ENCODE measurements at places on chromosomes 4 and X.

DNA sequence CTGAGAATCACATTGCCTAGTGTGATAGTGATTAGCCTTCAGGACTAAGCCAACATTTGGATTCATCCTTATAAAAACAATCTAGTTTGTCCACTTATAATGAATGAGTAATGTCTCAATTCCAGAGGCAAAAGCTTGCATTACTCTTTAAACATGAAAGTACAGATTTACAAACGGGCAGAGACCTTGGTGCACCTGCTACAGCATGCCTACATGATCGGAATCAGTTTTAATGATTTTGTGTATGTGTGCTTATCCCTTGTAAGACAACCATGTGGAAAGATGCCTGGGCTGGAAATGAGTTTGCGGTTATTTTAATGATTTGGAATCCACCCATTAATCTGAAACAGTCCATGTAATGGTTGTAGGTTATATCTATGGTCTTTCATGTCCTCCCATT, 572.7 kb downstream of the KLHL13 start:
- DNase-seq, result no peak

- DNase-seq, result no peak
These were observed 53.3 kb upstream of the STIM2 start for GRCh38 chr4:26807330-26807729.

DNA sequence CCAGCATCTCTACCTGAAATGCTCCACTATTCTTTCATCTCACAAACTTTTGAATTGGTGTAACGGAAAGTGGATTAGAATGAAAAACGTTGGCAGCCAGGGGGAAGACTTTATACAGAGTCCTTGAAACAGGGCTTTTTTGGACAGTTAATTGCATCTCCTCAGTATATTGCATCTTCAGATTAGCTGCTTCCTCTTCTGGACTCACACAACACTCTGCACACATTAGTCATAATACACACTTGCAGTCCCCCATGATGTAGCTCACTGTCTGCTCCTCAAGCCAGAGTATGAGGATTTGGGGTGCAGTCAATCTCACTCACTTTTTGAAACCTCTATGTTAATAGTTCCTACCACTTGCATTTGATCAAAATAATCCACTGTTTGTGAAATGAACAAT, 101.0 kb downstream of the ADGRA3 start:
- no peak for DNase-seq

GRCh38 chr4:85979276-85979675, 380.6 kb downstream of the MAPK10 start:
- no peak for DNase-seq

GRCh38 chr4:104591510-104591911, 96.8 kb upstream of the CXXC4 start:
- DNase-seq, result no peak

GRCh38 chr4:130747842-130748241, 1651.9 kb downstream of the C4orf33 start:
- no peak for DNase-seq

GRCh38 chr4:17072483-17072882, 174.0 kb upstream of the LDB2 start:
- DNase-seq, result no peak

DNA sequence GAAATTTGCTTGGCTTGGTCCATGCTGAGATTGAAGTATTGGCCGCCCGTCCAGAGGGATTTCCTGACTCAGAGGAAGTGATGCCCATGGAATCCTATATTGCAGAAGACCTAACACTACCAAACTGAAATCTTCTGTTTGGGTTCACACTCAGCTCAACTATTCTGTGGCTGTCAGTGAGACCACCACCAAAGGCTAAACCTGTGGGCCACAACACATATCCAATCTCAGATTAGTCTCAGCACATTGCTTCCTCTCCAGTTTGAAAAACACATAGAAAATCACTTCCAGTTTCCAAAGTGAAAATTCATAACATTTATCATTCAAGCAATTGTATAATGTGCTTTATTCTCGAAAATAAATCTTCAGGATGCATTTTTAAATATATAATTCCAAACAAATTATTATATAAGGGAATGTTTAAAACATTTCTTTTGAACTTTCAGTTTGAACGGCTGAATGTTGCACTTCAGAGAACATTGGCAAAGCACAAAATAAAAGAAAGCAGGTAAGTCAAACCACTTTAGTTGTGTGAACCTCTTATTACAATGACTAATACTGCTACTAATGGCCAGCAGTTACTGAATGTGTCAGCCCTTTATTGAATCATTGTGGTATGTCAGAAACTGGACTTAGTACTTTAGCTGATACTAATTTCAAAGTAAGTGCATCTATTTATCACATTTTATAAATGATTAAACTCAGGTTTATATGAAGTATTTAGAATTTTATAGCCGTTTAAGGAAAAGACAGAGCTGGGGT, 37.0 kb downstream of the GUCY1A1 start:
- no peak for DNase-seq

DNA sequence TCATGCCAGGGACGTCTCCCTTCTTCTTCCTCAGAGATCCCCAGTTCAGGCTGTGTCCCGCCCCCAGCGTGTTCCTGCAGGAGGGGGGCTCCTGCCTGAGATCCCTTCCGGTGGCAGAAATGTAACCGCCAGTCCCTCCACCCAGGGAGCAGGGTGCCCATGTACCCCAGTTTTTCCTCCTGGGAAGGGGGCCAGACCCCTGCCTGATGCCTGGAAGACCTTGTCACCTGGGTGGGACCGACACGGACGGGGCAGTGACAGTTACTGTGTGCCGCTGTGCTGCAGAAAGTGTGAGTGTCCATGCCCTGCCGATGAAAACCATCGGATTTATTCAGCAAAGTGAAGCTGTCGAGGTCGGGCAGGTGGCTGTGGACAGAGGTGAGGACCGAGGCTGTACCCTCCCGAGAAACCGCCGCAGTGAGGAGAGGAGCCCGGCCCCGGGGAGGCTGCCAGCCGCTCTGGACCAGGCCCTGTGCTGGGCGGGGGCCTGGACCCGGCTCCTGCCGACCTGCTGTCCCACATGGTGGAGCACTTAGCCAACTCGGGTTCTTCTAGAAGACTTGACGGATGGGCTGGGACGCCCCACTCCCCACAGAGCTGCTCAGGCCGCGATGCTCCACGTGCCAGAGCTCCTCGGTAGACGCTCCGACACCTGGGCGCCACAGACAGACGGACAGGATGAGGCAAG, 36.7 kb upstream of the HMX1 start:
- no peak for DNase-seq

DNA sequence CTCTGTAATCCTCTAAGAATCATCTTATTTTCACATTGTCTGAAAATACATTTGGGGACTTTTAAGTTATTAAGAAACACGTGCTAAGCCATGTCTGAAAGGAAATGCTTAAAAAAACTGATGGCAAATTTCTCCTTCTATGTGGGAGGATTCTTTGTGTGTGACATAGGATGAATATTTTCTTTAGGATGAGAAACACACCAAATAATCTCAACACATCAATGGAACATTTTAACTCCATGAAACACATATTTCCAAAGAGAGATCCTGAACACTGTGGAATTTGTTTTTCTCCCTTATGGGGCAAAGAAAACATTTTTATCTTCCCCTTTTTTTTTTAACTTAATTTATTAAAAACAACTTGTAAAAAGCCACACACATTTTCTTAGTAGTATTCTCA, 153.8 kb upstream of the ANKRD50 start:
- DNase-seq, result no peak

DNA sequence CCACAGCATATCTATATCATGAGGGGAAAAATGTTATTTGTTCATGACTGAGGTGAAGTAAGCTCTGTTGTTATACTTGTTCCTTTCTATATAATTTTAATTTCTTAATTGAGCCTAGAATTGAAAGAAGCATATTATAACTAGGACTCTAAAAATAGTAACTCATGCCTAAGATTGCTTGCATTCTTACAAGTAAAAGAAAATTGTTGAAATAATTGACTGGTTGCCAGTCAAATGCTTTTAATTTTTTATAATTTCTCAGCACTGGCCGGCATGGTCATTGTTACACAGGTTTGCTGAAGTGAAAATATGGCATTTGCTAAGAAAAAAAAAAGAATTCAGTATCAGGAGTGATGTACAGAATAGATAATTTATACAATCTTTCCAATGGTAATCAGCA, 104.8 kb downstream of the GASK1B start:
- no peak for DNase-seq

GRCh38 chr4:146791439-146791838, 152.7 kb downstream of the POU4F2 start:
- no peak for DNase-seq

DNA sequence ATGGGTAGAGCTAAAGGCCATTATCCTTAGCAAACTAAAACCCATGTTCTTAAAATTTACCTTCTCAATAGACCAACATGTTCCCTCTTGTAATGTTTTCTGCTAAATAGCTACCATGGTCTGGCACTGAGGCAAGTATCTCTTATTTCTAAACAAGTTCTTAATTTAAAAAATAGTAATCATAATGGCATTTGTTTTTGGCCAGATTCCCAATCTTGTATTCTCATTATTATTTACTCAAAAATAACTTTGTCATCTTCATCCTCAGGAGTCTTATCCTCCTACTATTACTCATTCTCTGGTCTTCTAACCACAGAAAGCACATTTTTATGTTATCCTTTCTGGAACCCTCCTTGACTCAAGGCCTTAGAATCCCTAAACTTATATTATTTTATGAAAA, 931.2 kb downstream of the CCSER1 start:
- no peak for DNase-seq

GRCh38 chrX:153906126-153906917, 1.8 kb downstream of the AVPR2 start:
- DNase-seq, result no peak

DNA sequence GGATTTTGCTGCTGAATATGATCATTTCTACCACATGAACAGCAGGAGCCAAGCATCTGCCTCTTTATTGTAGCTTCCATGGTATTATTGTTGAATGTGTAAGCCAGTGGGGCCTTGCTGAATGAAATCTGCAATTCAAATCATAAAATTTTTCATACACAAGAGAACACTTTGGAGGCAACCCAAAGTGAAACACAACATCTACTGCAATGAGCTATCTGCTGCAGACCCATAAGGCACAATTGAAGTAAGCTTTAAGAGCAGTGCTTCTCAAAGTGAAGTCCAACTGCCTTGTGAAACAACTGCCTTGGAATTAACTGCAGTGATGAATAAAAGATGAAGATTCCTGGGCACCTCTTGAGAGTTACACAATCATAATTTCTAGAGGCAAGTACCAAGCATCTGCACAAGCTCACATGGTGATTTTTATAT, 626.3 kb upstream of the INTU start:
- DNase-seq, result no peak

- DNase-seq, result no peak
These were observed 2731.9 kb downstream of the ARAP2 start for GRCh38 chr4:33512397-33512796.

DNA sequence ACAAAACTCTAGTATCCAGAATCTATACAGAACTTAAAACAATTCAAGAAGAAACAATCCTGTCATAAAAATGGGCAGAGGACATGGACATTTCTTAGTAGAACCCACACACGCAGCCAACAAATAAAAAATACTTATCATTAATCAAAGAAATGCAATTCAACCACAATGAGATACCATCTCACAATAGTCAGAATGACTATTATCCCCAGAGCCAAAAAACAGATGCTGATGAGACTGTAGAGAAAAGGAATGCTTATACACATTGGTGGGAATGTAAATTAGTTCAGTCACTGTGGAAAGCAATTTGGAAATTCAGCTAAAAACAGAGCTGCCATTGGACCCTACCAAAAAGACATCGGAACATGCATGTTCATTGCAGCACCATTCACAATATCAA, 37.9 kb downstream of the RAB40AL start:
- no peak for DNase-seq

DNA sequence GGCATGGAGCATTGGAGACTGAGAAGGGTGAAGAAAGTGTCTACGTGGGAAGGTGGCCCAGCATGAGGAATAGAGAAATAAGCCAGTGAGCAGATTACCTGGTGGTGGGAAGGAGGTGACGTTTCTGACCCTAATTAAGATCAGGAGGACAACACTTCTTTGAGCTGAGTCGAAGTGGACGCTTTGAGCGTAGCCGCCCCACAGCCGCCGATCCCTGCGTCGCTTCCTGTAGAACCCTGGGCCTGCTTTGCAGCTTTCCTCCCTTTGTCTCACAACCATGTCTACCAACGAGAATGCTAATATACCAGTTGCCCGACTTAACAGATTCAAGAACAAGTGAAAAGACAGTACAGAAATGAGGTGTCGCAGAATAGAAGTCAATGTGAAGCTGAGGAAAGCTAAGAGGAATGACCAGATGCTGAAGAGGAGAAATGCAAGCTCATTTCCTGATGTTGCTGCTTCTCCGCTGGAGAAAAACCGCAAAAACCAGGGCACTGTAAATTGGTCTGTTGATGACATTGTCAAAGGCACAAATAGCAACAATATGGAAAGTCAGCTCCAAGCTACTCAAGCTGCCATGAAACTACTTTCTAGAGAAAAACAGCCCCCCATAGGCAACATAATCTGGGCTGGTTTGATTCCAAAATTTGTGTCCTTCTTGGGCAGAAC, 6.4 kb upstream of the ANTXR2 start:
- no peak for DNase-seq

DNA sequence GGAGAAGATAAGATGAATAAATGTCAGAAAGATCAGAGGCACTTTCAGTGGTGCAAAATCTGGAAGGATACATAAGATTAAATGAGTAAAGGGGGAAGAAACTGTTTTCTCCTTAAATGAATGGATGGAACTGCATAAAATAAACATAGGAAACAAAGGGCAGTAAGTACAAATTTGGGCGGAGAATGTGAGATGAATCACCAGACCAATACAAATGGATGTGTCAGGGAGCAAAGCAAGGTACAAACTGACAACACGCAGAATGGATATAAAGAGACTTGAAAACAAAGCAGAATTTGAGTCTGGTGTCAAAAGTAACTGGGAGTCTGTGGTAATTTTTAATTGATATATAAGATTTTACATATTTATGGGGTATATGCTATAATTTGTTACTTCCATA, 175.3 kb upstream of the PCDH18 start:
- no peak for DNase-seq
